ENCODE measurements at places on chromosomes 3 and 15.

- DNase-seq, result peak; percentile 97
These were observed 38.7 kb upstream of the MGA start for GRCh38 chr15:41621200-41622193.

DNA sequence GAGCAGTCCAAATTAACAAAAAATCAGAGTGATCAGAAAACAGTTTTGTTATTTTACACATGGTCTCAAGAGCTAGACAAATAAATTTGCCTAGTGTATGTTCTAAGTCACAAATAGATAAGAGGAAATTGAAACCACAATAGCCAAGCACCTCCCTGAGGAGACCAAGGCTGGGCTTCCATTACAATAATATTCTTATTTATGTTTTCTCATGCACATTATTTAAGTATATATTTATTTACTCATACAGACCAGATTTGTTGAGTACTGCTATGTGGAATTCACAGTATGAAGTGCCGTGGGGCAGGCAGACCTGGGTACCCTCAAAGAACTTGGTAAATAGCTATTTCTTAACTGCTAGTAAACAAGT, 242.3 kb upstream of the ICE2 start:
- DNase-seq, result no peak

- no peak for DNase-seq
These were observed 3.2 kb upstream of the MME start for GRCh38 chr3:155076888-155077287.

GRCh38 chr3:87077355-87077754, 86.4 kb upstream of the VGLL3 start:
- DNase-seq, result peak; percentile 32

All from osteoblast (primary cell).